ENCODE measurements at places on chromosomes 2 and 18. TPM values are rescaled to one million over a fixed set of nuclear protein-coding genes. Genes with fewer than 3 reads are reported as not detected.

The INHA gene
- total RNA-seq: not detected

The RAB27B gene
- 0.35 TPM for total RNA-seq

The BCL2 gene
- total RNA-seq: 88.9 TPM

The LBH gene
- total RNA-seq: 108 TPM

The MREG gene
- 9.1 TPM for total RNA-seq

Measured in activated CD4-positive, alpha-beta T cell treated with anti-CD3 and anti-CD28 coated beads for 36 hours (primary cell).